ENCODE measurements at places on chromosomes 5 and 9.

DNA sequence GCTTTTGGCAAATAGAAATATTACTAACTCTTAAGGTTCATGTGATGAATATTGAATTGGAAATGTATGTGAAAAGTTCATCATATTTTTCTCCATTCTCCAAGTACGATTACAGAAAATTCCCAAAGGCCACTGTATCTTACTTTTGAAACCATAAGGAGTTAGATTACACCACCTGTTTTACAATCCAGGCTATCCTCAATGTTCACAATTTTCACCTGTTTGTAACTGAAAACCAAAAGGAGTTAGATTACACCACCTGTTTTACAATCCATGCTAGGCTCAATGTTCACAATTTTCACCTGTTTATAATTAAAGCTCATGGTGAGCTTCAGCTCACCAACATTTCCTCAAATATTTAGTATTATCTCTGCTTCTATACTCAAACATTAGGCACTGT lies 188.0 kb downstream of the HCN1 start:
- DNase-seq, result no peak

DNA sequence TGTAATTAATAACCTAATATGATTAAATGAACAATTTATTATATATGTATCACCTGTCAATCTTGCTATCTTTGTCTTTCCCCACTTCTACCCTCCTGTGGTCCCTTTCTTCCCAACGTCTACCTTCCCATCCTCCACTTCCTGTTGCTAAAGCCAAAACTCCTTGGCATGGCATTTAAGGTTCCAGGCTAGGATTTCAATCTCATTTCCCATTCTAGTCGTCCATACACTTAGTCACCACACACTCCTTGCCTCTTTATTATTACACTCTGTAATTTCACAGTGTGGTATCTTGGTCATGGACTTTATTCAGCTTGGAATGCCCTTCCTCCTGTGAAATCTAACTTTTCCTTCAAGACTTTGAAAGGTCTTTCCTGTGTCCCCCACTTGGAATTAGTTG lies 115.3 kb downstream of the SEMA6A start:
- no peak for DNase-seq

DNA sequence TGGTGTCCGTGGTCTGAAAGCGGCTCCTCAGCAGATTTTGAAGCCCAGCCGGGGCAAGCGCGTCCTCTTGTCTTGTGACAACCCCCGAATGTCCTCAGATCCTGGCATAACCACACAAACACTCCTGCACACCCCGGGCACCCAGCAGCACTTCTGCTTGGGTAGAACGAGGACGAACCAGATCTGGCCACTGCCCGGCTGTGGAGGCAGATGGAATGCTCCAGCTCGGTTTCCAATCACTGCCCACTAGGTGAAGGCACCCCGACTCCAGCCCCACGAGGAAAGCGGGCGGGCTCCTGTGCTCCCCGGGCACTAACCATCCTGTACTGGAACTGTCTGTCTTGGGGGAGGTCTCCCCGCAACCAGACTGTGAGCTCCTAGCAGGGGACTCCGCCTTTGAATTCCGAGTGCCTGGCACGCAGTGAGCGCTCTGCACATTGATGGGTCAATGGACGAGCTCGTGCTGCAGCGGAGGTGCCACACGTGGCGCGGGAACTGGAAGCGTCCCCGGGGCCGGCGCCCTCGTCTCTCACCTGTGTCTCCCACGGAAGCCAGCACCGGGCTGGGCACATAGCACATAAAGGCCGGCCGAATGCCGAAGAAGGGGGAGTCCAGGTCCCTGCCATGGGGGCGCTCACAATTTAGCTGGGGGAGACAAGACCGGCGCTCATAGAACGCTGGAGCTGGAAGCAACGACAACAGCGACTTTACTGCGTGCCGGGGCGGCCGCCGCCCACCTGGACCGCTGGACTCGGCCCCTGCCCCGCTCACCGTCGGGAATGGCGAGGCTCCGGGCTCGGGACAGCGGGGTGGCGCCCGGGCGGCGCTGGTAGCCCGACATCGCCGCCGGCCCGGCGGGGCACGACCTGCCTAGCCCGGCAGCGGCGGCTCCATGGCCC lies 608 bp downstream of the ENTR1 start:
- peak; percentile 61 for DNase-seq

- peak; percentile 37 for DNase-seq
Observed at GRCh38 chr5:115624994-115625393, 842 bp downstream of the TMED7 start.

GRCh38 chr5:15746833-15747232 lies 246.9 kb downstream of the FBXL7 start:
- DNase-seq, result no peak

DNA sequence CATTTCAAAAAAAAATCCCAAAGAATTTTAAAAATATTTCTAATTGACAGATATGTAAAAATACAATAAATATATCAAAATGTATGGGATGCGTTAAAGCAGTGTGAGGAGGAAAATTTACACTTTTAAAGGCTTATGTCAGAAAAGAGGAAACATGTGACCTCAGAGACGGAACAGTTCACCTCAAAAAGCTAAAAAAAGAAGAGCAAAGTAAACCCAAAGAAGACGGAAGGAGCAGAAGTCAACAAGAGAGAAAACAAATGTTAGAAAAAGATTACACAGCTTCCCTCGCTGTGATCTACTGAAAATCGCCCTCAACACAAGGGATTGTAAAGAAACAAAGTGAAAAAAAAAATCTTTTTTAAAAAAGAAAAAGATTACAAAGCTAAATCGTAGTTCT lies 186.9 kb downstream of the AUH start:
- DNase-seq, result no peak

DNA sequence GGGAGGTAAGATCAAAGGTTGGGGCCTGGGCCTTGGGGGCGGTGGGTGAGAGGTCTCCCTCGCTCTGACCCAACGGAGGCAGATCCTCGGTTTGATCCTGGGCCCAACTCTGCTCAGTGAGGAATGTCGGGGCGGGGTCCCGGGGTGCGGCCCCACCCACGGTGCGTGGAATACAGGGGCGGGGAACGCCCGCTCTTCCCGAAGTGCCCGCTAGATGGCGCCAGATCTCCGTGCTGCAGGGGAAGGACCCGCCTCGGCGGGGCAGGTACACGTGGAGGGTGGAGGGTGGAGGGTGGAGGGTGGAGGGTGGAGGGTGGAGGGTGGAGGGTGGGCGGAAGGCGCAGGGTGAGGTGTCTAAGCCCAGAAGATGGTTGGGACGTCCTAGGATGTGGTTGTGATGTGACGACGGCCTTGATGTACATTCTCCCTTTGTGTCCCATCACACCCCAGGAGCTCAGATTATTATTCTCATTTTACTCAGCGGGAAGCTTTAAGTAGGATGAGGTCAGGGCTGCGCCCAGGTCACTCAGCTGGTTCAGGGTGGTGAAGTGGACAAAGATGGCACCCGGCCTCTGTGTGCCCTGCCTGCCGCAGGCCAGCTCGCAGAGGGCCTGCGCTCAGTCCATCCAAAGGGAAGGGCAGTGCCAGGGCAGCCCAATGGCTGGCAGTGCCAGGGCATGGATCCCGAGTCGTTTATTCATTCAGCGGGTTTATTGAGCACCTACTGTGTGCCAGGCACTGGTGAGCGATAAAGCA lies 9.4 kb upstream of the RPS14 start:
- peak; percentile 83 for DNase-seq

Data from adipocyte (in vitro differentiated cells).